ENCODE measurements at places on chromosomes 11 and 22.

DNA sequence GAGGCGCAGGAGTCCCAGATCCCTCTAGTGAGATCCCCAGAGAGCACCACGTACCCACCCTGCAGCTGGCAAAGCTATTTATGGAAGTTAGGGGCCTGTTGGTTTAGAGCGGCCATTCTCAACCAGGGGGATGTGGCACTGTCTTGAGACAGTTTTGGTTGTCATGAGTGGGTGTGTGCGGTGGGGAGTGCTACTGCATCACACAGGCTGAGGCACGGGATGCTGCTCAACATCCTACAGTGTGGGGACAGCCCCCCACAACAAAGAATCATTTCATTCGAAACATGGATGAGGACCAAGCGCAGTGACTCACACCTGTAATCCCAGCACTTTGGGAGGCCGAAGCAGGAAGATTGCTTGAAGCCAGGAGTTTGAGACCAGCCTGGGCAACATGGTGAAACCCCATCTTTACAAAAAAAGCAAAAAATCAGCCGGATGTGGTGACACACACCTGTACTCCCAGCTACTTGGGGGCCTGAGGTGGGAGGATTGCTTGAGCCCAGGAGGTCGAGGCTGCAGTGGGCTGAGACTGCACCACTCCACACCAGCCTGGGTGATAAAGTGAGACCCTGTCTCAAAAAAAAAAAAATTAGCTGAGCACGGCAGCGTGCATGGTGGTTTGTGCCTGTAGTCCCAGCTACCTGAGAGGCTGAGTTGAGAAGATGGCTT is 28.2 kb downstream of the GGT5 start:
- DNase-seq = no peak

DNA sequence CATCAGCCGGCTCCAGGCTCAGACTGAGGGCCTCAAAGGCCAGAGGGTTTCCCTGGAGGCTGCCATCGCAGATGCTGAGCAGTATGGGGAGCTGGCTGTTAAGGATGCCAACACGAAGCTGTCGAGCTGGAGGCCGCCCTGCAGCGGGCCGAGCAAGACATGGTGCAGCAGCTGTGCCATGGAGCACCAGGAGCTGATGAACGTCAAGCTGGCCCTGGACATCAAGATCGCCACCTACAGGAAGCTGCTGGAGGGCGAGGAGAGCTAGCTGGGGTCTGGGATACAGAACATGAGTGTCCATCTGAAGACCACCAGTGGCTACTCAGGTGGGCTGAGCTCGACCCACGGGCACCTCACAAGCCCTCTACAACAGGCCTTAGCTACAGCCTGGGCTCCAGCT is 4.0 kb upstream of the SCUBE2 start:
- no peak for DNase-seq

GRCh38 chr11:117005758-117006157 is 92.5 kb downstream of the SIK3 start:
- DNase-seq = no peak

DNA sequence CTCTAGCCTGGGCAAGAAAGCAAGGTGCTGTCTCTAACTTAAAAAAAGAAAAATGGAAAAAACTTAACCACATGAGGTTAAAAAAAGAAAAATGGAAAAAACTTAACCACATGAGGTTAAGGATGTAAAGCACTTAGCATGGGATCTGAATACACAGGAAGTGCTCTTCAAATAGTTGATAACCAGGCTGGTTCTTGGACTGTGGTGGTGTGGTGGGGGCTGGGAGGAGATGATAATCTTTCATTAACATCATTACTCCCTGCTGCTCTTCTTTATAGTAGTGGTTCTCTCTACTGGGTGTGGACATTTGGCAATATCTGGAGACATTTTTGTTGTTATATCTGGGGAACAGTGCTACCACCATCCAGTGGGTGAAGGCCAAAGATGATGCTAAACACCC is 88.4 kb downstream of the TTC17 start:
- no peak for DNase-seq

GRCh38 chr11:61339490-61339878 is 6.5 kb downstream of the TKFC start:
- DNase-seq = no peak

DNA sequence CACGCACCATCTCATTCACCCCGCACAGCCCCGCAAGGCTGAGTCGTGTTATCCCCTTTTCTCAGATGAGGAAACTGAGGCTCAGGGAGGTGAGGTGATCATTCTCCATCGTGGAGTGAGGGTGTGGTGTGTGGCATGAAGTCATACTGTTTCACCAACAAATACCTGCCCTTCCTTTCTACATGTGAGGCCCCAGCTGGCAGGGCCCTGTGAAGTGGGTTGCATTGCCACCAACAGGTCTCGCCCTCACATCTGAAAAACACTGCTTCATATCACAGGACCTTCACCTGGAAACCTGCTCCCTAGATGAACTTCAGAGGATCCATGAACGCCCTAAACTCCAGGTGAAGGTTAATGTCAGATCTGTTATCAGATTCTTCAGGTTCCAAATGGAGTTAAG is 4.3 kb downstream of the SSTR3 start:
- no peak for DNase-seq

DNA sequence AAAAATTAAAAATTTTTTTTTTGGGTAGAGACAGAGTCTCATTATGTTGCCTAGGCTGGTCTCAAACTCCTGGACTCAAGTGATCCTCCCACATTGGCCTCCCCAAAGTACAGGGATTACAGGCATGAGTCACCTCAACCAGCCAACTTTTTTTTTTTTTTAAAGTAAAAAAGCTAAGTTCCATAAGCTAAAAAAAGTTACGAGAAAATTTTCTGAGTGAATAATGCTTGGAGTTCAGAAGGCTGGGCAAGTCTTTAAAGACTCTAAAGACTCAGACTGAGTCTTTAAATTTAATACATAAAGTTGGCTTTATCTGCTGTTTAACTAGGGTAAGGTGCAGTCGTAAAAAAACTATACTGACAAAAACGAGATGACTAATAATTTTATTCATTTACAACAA is 5.6 kb downstream of the DDX6 start:
- DNase-seq = no peak

DNA sequence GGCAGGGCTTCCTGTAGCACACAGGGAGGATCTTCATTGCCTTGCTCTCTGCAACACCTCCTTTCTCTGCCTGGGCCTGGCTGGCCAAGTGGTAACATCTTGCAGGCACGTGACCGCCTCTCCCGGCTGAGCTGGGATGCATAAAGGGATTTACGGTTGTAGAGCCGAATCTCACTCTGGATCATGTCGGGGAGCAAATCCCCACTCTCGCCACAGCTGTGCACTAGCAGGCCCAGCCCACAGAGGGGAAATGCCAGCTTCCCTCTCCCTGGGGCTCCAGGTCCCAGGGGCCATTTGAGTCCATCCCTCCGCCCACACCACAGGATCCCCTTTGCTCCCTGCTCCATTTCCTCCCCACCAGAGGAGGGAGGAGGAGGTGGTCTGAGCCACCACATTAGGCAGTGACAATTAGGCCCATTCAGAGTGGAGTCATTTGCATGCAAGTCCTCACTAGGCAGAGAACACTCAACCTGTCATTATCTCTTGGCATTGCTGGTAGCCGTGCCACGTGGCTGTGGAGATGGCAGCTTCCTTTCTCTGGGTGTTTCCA is 196.7 kb downstream of the DSCAML1 start:
- no peak for DNase-seq

DNA sequence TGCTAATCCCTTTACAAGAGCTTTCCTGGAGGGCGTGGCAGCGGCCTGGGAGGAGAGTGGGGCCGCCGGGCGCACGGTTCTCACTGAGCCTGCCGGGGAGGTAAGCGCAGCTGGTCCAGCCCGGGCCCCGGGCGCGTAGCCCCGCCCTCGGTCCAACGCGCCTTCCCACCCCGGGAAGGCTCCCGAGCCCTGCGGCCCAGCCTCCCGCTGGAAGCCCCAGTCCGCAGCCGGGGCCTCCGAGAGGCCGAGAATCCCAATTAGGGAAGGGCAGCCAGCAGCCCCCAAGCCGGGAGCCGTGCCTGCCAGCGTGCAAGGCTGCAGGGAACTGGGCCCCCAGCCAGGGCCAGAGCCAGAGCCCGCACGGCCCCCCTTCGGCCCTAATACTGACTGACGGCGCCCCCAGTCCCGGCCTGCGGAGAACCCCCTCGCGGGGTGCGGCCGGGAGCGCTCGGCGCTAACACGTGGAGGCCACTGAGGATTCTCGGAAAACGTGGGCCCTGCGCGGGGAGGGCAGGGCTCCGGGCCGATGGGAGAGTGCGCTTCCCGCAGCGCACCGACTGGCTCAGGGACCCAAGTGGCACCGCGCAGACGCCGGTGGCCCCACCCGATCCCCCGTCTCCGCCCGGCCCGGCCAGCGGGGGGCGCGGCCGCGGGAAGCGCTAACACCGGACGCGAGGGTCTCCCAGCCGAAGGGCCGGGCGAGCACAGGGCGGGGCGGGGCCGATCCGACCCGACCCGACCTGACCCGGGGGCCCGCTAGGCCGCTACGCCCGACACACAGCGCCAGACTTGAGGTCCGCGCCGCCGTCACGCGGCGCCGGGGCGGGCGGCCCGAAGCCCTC is 5.7 kb downstream of the ZFTA start:
- DNase-seq = no peak

DNA sequence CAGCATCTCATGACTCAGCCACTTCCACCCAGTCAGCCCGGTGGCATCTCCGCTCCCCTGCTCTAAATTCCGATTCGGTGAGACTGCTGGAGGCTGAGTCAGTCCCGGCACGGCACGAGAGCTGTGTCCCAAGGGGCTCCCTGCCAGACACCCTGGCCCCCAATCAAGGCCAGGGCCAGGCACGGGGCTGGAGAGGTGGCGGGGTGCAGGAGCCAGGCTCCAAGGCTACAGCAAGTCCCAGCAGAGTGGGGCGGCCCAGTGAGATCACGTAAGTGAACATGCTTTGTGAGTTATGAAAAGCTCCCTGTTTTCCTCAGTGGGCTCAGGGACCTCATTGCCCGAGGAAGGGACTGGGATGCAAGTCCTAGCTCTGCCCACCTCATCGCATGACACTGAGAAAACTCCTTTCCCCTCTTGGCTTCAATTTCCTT is 3.0 kb downstream of the C11orf68 start:
- DNase-seq = no peak

DNA sequence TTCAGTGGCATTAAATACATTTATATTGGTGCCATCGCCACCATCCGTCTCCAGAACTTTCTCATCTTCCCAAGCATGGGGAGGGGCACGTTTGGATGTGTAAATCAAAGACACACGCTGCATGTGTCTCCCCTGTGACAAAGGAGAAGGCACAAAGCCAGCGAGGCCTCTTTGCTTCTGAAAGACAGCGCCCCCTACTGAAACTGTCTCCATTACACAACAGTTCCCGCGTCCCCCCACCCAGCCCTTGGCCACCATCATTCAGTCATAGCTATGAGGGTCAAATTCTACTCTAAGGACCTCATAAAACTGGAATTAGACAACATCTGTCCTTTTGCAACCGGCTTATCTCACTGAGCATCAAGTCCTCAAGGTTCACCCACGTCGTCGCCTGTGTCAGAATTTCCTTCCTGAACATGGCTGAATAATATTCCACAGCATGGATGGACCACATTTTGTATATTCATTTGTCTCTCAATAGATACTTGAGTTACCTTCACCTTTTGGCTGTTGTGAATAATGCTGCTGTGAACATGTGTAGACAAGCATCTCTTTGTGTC is 64.8 kb downstream of the IGF2 start:
- no peak for DNase-seq

DNA sequence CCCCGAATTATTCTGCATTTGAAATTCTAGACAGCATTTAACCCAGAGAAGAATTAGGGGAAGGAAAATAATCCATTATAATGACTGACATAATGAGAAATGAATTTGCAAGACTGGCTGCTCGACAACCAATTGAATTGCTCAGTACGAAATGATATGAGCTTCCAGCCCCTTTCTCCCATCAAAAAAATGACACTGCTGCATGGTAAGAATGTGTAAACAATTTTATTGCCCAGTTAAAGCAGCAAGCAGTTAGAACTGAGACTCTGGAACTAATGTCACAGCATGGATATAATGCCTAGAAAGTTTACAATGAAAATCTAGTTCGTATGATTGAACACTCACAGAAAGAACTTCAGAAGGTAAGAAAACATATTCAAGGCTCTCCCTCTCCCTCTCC is 24.7 kb upstream of the PCF11 start:
- DNase-seq = no peak

- DNase-seq = peak; percentile 92
Measured at GRCh38 chr11:64317961-64318765, at the start of gene PRDX5. Gene PRDX5, plus strand, starts transcription at chr11:64318121. Its CDS starts 95 bp downstream, at chr11:64318216.

DNA sequence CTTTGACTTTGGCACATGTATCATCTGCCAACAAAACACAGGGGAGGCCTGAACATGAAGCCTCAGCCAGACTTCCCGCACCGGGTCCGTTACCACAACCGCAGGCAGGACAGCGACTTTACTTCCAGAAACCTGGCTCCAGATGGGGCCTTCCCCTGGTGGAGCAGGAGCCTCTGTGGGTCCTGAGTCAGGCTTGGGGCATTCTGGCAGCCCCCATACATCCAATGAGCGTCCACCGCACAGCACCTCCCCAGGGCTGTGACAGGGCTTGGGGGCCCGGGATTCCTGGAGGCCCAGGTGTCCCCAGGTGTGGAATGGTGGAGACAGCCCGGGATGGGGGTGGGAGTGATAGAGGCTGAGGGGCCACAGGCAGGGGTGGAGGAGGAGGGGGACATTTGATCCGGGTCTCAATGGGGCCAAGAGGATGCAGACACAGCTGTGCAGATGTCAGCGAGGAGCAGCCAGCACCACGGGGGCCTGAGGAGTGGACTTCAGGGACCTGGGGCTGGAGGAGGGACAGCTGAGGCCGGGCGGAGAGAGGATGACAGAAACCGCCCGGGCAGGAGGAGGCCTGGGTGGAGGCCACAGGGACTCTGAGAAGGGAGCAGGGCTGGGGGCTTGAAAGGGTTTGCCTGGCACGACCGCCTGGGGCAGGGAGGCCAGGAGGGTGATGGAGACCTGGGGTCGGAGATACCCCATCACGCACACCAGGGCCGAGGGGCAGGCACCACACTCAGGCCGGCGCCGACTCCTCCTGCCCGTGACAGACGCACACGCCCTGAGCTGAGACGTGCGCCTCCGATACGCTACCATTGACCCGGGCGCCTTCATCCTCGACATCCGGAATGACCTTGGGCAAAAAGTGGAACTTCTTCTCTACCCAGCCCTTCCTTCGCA is 8.6 kb downstream of the TTLL8 start:
- DNase-seq = no peak

GRCh38 chr22:44676441-44677352 is 25.3 kb upstream of the PRR5 start:
- no peak for DNase-seq

DNA sequence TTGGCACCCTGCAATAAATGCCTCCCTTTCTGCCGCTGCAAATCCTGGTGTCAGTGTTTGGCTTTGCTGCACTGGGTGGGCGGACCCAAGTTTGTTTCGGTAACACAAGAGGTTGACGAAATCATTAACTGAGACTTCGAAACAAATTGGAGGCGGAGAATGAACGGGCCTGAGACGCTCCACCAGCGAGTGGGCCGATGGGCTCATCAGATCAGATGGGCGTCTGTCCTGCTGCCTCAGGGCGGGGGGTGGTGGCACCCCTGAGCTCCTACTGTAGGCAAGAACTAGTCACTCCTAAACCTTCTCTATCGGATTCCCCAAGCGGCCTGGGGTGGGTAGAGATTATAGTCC is 918 bp upstream of the CAPN5 start:
- DNase-seq = no peak

Measured in stimulated activated CD4-positive, alpha-beta T cell treated with anti-CD3 and anti-CD28 coated beads, TNF-alpha, amount 100 ng/mL, for 48 hours (primary cell).